Mesenteric fat pad (tissue), 1 donor: ENCODE measurements at places on chromosomes 13 and 19.

DNA sequence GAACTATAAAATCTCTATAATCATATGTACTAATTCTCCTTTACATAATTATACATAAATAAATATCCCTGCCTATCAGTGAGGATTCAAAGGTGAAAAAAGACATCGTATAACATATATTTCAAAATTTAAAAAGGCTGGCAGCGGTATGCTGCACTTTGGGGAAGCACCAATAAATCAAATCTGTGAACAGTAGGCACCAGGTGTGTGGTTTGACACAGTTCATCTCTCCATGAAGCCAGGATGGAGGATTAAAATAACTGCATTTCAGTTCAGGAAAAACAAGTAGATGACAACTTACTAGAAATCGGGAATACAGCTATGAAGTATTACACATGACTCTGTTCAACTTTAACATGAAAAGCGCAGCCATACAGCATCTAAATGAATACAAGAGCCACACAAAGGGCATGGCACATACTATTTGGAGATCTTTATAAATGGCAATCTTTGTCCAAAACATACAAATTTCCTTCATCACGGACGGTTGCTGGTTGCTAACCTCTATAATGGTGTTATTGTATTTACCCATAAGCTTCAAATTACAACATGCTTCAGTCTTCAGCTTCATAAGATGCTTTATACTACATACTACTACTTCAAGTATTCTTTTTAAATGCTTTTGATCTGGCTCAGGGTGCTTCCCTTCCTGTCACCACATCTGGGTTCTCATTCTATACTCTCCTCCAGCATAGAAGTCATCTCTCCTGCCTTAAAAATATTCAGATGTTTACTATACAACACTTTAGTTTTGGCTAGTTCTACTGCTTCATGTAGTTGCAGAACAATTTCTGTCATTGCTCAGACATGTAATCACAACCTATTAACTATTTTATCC, 128.7 kb downstream of the KLF12 start:
- DNase-seq: no peak

DNA sequence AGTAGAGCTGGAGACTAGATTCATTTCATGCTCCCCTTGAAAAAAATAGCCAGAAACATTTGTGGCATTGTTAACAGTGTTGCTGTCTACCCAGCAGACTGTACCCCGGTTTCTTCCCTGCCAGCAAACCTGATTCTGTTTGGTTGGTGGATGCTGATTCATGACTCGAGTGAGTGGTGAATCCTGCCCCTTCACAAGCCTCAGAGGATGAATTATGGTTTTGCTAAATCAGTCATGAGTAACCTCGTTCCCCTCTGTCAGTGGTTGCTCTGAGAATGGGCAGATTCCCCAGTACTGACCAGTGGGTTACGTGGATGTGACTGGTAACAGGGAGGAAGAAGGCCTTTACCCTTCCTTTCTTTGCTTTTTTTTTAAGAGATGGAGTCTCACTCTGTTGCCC, 10.1 kb downstream of the NLRP12 start:
- DNase-seq: no peak

GRCh38 chr19:34214040-34214439, 40.3 kb upstream of the GARRE1 start:
- DNase-seq: no peak

DNA sequence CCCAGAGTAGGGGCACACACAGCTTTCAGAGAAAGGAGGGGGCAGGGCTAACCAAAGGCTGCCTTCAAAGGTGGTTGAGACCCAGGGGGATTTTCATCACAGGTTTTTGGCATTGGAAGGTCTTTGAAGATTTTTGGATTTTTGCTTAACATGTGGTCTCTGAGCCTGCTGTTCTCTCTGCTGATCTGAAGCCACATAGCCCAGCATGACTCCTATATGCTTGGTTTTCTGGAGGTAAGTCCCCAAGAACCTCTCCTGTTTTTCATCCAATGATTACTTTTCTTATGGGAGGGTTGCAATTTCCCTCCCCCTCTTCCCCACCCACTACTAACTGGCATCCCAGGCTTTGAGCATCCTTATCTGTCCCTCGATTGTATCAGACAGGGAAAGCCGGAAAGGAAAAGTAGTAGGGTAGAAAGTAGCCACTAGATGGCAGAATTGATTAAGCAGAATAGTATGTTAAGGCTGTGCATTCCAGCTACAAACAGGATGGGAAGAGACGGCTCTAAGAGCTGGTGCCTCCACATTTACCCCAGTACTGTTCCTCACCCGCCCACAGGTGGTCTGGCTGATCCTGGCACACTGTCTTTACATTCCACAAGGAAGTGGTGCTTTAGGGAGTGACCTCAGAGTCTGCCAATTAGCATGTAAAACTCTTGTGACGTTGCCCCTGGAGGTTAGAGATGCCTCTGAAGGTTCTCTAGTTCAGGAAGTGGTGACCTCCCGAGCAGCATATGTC, 218.9 kb upstream of the EDNRB start:
- DNase-seq: no peak

GRCh38 chr13:36432106-36432544, at the start of gene CCNA1:
Gene CCNA1 (plus strand): TSS chr13:36432495. CDS start chr13:36433057, 562 bp downstream.
- no peak for DNase-seq

DNA sequence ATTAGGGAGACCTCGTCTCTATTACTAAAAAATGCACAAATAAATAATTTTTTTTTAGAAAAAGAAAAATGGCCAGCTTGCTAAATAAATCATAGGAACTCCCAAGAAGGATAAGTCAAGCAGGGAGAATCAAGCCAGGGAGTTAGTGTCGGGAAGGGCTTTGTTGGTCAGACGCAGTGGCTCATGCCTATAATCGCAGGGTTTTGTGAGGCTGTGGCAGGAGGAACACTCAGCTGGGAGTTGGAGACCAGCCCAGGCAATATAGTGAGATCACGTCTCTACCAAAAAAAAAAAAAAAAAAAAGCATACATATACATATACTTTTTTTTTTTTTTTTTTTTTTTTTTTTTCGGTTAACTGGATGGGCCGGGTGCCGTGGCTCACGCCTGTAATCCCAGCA, 9.0 kb downstream of the NACC1 start:
- DNase-seq: no peak

- DNase-seq: no peak
These were observed 26.3 kb downstream of the ZNF844 start for GRCh38 chr19:12090807-12091206.

DNA sequence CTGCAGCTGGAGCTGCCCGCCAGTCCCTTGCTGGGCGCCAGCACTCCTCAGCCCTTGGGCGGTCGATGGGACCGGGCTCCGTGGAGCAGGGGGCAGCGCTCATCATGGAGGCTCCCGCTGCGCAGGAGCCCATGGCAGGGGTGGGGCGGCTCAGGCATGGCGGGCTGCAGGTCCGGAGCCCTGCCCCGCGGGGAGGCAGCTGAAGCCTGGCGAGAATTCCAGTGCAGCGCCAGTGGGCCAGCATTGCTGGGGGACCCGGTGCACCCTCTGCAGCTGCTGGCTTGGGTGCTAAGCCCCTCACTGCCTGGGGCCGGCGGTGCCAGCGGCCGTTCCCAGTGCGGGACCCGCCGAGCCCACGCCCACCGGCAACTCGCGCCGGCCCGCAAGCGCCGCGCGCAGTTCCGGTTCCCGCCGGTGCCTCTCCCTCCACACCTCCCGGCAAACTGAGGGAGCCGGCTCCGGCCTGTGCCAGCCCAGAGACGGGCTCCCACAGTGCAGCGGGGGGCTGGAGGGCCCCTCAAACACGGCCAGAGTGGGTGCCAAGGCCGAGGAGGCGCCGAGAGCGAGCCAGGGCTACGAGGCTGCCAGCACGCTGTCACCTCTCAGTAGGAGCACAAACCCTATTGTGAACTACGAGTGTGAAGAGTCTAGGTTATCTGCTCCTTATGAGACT, 687.1 kb downstream of the PCDH17 start:
- DNase-seq: no peak

DNA sequence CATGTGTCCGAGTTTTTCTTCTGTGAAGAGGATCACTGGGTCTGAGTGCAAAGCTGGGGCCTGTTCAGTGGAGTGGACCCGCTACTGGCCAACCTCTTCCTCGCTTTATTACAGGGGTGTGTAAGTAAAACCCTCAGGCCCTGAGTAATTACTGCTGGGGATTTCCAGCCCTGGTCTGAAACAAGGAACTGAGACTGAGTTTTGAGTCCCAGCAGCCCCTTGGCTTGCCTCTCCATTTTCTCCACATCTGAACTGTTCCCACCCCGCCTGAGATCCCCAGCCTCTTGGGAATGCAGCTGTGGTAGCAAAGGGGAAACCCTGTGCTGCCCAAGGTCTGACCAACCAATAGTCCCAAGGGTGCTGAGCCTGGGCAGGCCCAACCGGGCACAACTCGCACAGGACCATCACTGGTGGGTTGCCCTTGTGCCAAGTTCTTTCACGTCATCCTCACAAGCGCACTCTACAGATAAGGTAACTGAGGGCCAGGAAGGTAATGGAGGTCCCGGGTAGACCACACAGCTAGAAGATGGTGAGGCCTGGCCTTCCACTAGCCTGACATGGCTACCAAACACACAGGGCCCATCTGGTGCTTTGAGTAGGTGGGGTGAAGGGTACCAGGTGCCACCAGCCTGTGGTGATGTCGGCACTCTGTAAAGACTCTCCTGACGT, 13.7 kb upstream of the SLC35E1 start:
- no peak for DNase-seq

- DNase-seq: no peak
These were observed 173.6 kb downstream of the NUFIP1 start for GRCh38 chr13:44815623-44816022.

GRCh38 chr13:67355812-67356476, 125.8 kb upstream of the PCDH9 start:
- DNase-seq: no peak

- DNase-seq: no peak
These were observed 19.7 kb downstream of the CEACAM16 start for GRCh38 chr19:44718441-44719261.

GRCh38 chr13:69028936-69029335, 1078.7 kb upstream of the ATXN8OS start:
- DNase-seq: no peak

GRCh38 chr19:2469102-2469914, 6.6 kb upstream of the GADD45B start:
- DNase-seq: no peak
